ENCODE measurements at places on chromosomes 12 and 14. TPM values are rescaled to one million over a fixed set of nuclear protein-coding genes. Genes with fewer than 3 reads are reported as not detected.

- no peak for DNase-seq
Observed at GRCh38 chr14:95008445-95009217, 148.7 kb downstream of the DICER1 start.

Gene MAP3K9
- total RNA-seq, result 27.4 TPM

DNA sequence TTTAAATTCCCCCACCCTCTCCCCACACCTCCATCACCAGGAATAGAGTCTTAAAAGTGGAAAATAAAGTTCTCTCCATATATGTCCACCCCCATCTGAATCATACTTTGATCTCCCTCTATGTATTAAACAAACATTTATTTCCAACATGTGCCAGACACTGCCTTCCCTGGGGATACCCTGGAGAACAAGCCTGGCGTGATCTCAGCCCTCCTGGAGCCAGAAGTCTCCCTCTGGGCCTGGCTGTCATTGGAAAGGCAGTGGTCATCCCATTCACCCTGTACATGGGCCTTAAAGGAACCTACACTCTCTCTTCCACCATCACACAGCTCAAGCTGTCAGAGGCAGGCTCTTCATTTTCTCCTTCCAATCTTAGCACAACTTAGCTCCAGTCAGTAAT, 143.6 kb downstream of the EMP1 start:
- DNase-seq, result no peak

GRCh38 chr14:53596853-53597525, 359.6 kb downstream of the BMP4 start:
- no peak for DNase-seq

- DNase-seq, result peak; percentile 79
Observed at GRCh38 chr14:69879175-69880043, at the start of gene SMOC1. Gene SMOC1, plus strand, starts transcription at chr14:69879416. Its CDS starts 263 bp downstream, at chr14:69879679.

Gene GPRC5D
- not detected for total RNA-seq

DNA sequence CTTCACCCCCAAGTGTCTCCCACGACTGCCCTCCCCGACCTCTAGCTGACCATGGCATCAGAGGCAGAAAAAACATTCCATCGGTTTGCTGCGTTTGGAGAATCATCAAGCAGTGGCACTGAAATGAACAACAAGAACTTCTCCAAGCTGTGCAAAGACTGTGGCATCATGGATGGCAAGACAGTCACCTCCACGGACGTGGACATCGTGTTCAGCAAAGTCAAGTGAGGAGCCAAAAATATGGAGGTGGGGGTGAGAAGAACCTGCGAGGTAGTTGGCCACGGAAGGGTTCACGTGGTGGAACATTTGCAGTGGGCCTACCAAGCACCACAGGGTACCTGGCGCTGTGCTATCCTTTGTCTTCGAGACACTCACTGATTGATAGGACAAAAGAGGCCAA, 514 bp downstream of the TPPP2 start:
- no peak for DNase-seq

DNA sequence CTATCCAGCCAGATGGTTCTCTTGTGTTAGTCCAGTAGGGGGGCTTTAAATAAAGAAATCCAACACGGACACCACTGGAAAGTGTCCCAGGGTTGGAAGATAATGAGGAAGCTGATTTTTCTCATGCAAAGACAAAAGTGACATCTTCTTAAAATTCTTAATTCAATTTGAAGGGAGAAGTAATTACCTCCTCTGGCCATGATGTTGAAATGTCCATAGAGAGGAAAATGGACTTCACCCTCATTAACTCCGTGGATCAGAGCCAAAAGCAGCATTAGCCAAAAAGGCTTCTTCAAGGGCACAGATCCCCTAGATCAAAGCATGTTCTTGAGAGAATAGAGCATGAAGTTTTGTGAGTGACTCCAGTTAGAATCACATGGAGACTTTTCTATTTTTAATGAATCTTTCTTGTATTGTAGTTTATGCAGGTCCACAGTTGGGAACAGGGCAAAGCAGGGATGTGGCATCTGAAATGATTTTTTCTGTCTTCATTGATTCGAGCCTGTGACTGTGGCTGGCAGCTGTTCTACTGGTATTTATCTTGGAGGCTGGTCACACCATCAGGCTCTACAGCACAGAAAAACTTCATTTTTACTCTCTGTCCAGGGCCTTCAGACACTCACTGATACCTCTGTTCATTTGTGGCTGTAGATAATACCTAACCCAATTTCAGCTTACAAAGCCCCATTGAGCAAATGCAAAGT, 1002.5 kb downstream of the AACS start:
- no peak for DNase-seq

Gene CLEC4C
- not detected for total RNA-seq

Gene OTX2
- total RNA-seq, result 0.22 TPM

DNA sequence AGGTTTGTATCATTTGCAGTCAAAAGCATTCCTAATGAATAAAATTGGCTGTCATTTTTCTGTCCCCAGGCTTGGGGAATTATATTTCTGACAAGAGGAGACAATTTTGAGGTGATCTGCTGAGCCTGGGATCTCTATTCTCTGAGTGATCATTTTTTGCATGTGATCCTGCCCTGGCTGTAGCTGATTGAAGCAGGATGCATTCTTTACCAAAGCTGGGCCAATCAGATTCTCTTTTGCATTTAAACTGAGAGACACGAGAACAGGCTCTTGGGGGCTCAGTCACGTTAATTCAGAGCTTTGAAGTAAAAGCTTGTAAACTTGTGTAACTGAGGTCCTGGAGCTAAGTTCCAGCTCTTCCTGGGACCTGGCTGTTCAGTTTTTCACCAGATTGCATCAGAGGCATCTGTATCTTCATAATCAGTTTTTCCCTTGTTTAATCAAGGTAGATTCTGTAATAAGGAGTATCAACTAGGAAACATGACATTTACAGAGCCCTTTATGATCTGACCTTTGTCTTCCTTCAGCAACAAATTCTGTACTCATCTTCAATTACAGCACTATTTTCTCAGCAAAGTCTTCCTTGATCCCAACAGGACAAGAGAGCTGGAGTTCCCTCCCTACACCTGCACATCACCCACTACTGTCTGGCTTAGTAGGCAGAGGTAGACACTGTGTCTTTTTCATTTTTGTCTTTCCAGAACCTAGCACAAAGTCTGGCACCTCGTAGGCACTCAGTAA, 35.0 kb upstream of the MANSC4 start:
- DNase-seq, result no peak

- DNase-seq, result no peak
Observed at GRCh38 chr12:73465106-73465505, 1072.5 kb upstream of the ATXN7L3B start.

Gene VRTN
- total RNA-seq, result not detected

DNA sequence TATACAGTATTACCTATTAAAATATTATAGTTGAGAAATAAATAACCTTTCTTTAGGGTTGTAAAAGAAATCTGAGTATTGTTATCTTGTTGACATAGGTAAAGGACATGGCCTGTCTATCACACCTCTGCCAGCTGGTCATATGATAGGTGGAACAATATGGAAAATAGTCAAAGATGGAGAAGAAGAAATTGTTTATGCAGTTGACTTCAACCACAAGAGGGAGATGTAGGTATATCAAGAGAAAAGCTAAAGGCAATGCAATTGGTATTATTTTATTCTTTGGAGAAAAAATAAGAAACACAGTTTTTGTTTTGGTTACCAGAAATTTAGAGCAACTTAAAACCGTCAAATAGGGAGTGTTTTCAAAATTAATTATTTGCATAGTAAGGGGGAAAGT, 13.5 kb downstream of the CPSF2 start:
- DNase-seq, result no peak

DNA sequence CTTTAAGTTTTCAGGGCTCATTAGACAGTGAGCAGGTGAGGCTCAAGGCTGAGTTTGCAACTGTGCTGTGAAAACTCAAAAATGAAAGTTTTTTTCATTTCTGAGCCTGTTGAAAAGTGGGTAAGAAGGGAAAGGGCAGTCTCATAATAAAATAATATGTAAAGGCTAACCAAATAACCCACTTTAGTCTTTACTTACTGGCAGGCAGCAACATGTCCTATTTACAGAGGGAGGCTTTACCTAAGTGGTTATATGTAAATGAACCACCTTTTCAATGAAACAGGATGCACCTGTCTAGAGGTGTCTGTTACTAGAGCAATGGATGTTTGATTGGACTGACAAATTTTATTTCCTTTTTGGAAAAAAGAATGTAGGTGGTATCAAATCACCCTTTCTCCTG, 158.0 kb downstream of the ETV6 start:
- no peak for DNase-seq

- no peak for DNase-seq
Observed at GRCh38 chr12:24307716-24308335, 358.4 kb upstream of the SOX5 start.

GRCh38 chr12:128794661-128795529, 28.9 kb downstream of the SLC15A4 start:
- no peak for DNase-seq

DNA sequence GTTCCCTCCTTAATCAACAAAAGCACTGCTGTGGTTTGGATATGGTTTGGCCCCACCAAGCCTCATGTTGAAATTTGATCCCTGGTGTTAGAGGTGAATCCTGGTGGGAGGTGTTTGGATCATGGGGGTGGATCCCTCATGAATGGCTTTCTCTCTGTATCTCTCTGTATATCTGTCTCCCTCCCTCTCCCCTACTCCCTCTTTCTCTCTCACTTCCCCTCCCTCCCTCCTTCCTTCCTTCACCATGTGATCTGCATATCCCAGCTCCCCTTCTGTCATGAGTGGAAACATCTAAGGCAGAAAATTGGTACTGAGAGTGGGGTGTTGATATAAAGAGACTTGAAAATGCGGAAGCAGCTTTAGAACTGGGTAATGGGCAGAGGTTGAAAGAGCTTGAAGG, 5.2 kb downstream of the GSKIP start:
- DNase-seq, result no peak

DNA sequence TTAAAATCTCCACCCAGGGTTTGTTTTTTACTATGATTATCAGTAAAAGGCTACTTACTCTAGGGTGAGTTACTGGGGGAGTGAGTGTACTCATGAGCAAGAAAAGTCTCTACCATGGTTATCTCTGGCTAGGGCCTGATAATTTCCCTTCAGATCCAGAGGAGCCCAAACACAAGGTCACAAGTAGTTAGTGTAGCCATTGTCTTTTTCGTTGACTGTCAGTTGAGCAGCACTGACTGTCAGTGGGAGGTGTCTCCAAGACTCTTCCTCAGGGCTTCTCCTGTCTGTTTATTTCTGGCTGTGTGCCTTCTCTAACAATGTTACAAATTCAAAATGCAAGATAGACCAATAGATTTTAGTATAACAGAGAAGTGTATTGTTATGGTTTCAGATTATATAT, 181.2 kb upstream of the MIS18BP1 start:
- no peak for DNase-seq

GRCh38 chr14:46290706-46291105, 360.9 kb downstream of the RPL10L start:
- no peak for DNase-seq

Gene KRT72
- 2.9 TPM for total RNA-seq

- no peak for DNase-seq
Observed at GRCh38 chr12:82605115-82605514, 81.6 kb upstream of the TMTC2 start.

DNA sequence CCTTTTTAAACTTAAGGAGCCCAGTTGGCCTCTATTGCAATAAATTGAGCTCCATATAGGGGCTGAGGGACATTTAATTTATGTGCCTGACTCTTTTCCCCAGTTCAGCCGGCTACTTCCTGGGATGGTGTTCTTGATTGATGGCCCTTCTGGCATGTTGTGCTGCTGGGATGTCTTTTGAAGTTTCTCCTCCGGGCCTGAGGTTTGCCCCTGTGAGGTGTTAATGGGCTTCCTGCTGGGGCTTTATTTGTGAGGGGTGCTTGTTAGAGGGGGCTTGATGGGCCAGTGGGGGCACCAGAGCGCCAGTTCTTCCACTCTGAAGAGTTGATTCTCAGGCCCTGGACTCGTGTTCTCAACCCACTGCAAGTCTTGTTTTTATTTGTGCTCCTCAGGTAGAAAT, 69.6 kb downstream of the CHST11 start:
- no peak for DNase-seq

GRCh38 chr14:64724578-64724930, 20.3 kb downstream of the PLEKHG3 start:
- DNase-seq, result no peak

GRCh38 chr12:77337362-77337761, 272.0 kb upstream of the E2F7 start:
- DNase-seq, result no peak

- DNase-seq, result no peak
Observed at GRCh38 chr12:2064071-2064507, 11.3 kb downstream of the CACNA1C start.

DNA sequence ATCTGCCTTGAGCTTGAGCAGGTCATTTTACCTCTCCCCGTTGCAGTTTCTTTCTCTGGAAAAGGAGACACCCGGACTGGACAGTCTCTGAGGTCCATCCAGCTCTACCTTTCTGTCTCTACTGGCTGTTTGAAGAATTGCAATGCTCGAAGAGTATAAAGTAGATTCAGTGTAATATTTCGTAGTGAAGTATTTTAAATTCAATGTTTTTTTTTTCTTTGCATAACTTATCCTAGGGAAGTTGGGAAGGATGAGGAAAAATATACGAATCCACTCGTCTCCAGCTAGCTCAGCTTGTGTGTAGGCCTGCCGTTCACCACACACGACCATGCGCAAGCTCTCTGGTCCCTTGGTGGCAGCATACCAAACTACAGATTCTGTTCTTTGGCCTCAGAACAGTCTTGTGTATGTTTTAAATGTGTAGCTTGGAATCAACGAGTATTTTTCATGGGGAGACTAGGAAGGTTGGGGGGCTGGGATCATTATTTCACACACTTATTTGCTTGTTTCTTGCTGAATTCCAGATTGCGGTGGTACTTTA, 307.9 kb downstream of the CACNA1C start:
- no peak for DNase-seq

DNA sequence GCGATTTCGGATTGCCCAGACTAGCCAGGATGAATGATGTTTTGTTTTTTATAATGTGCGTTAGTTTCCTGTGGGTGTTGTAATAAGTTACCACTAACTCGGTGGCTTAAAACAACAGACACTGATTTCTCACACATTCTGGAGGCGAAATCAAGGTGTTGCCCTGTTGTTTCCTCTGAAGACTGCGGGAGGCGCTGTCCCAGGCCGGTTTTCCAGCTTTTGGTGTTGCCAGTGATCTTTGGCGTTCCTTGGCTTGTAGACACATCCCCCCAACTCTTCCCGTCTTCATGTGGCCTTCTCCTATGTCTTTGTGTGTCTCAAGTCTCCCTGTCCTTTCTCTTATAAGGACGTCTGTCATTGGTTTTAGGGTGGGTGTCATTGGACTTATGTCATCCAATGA, 267.7 kb downstream of the AACS start:
- DNase-seq, result no peak

GRCh38 chr12:58938440-58938839, 18.1 kb upstream of the LRIG3 start:
- no peak for DNase-seq

- no peak for DNase-seq
Observed at GRCh38 chr14:75977582-75977943, 4.2 kb downstream of the TGFB3 start.

Gene NXPH4
- 15.1 TPM for total RNA-seq

DNA sequence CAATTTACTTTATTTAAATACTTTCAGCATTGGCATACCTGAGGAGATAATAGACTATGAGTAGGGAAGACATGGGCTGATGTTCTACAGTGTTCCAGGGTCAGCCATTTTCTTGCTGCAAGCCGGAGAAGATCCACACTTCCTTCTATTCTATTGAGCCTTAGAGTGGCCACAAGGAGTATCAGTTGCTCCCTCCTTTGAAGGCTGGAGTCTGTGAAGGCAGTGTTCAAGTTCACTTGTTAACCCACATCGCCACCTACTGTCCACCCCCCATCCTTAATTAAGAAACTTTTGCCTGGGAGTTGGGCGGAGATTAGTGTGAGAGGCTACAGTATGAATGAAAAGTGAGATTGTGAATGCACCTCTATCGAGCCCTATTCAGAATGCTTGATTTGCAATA, 666.6 kb downstream of the NRXN3 start:
- DNase-seq, result no peak

Gene KLRC1
- total RNA-seq, result not detected

Gene SLC5A8
- total RNA-seq, result 1.0 TPM

Measured in type B pancreatic cell (in vitro differentiated cells).